ENCODE measurements at places on chromosomes 12 and 14.

- no peak for DNase-seq
Measured at GRCh38 chr14:77151918-77152588, 10.5 kb upstream of the ZDHHC22 start.

- no peak for DNase-seq
Measured at GRCh38 chr12:32558903-32559302, 120.2 kb upstream of the DNM1L start.

DNA sequence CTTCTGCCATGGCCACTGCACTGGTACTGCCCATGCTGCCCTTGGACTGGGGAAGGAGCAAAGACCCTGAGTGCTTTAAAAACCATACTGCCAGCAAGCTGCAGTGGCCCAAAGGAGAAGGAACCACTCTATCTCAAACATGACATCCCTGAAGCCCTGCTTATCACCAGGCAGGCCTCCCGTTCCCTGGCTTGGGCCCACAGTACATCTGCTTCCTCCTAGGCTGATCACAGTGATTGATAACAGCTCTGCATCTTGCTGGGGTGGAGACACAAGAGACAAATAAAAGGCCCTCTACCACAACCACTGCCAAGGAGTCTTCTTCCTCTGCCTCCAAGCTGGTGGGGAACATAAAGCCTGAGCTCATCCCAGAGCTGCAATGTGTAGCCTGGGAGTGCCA, 567.5 kb downstream of the TRHDE start:
- DNase-seq, result no peak

DNA sequence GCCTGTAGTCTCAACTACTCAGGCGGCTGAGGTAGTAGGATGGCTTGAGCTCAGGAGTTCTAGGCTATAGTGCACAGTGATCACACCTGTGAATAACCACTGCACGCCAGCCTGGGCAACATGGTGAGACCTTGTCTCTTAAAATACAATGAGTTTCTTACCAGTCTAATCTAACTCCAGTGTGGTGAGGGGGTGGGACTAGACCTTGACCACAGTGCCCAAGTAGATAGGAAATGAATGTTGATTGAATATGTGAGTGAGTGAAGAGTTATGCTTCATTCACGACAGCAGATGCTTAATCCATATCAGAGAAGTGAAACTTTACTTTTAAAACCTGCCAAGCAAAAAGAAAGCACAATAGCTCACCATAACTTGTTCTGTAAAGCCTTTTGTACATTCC, 11.2 kb upstream of the AK7 start:
- DNase-seq, result peak; percentile 21

DNA sequence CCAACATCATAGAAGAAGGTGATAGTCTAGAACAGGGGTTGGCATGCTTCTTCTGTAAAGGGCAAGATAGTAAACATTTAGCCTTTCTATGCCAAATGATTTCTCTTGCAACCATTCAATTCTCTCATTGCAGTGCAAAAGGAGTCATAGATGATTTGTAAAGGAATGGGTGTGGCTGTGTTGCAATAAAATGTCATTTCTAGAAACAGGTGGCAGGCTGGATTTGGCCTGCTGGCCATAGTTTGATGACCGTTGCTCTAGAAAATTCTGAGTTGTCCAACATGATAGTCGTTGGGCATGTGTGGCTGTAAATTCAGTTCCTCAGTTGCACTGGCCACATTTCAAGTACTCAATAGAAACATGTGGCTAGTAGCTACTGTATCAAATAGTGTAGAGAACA, 21.7 kb downstream of the SMCO2 start:
- DNase-seq, result no peak

DNA sequence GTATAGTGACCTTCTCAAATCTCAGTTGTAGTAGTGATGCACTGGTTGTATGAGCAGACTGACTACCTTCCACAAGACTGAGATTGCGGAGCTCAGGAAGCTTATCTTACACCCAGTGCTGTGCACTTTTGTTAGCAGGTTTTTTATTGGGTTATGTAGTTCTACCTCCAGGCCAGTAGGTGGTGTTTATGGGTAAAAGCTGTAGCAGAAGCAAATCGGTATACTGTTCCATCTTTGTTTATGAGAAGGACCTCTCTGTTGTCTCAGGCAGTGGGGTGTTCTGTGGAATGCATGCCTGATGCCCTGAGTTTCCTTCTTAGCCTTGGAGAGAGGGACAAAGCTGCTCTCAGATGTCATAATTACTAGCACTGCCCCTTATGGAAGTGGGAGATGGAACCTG, 217.8 kb downstream of the LRFN5 start:
- no peak for DNase-seq

DNA sequence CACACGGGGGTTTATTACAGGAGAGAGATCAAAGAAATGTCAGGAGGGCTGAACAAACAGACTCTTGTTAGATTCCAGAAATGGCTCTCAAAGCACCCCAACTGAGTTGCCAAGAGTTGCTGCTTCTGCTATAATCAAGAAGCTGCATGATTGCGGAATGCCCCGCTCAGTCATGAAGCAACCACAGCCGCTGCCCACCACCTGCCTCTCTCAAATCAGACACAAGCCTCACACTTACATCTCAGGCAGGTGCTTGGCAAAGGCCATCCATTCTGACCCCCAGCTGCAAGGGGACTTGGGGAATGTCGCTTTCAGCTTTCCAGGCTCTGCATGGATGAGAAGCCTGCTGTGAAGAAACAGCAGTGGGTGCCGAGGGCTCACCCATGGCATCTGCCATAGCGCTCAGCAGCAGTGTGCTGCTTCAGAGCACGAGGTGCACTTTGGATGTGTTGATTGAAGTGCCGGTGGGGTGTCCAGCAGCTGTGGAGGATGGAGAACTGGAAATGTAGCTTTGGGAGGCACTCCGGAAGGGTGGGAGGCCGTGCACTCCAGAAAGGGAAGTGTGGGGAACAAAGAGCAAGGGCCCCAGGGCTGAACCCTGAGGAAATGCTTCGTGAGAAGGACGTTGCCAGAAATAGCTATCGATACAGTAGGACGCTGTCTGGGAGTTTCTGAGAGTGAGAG, 37.7 kb downstream of the LRRC74A start:
- no peak for DNase-seq

DNA sequence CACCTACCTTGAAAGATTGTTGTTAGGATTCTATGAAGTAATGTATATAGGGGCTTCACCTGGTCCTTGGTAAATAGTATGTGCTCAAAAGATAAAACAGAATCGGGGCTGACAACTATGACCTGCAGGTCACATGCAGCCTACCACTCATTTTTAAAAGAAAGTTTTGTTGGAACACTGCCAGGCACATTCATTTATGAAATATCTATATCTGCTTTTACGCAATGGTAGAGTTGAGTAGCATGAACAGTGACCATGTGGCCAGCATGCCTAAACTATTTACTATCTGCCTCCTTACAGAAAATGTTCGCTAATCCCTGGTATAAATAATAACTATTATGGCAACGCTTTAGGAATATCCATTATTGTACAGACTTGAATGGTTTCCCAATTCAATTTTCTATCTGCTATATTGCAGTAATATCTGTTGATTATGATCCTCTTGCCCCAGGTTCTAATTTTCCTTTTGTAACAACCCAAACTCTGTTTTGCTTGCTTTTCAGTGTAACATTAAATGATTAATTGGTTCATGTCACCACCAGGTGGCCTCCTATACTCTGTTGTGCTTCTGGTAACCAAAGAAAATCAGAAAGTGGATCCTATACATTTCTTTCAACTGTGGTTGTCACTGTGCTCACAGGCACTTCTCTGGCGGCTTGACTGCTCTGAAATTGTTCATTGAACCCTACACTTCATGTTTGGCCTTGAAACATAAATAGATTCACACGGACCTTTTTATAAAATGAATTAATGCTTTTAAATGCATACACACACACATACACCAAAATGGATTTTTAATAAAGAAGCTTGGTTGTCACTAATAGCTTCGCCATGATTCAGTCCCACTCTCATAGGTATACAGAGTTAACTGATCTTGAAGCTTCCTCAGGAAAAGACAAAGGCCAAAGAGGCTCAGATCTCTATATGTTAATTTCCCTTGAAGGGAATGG, 227.7 kb upstream of the NPAS3 start:
- DNase-seq, result no peak

DNA sequence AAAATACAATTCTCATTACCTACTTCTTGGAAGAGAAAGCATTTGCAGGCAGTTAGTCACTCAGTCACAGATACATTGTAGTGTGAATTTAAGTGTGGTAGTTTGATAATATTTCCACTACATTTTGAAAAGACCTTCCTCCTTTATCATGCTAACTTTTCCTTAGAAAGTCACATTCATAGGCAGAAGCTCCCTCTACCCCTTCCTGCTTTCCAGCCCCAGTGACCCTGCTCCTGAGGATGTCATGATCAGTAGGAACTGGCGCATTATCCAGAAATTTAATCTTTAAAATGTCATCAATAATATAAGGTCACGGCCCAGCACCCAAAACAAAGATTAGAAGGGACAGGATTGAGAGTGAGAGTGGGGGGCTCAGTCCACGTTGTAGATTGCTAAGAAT, 707.4 kb upstream of the STXBP6 start:
- DNase-seq, result no peak

DNA sequence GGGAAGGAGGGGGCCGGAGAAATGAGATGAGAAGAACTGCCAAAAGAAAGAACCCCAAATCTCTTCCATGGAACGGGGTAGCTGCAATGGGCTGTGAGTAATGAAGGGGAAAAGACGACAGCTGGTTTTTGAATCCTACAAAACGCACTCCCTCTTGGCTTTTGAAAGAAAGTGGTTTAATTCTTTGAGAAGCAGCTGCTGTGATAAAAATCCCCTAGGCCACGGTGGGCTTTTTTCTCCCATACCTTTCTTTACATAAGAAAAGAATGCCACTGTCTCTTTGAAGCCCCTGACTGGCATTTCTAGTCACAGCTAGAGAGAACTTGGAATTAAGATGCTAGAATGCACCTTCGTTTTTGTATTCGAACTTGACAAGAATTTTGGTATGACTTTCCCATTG, 486.1 kb downstream of the GLT1D1 start:
- DNase-seq, result no peak

Measured in activated CD4-positive, alpha-beta memory T cell treated with anti-CD3 and anti-CD28 coated beads, Interleukin-2, amount 10 ng/mL, durations not matched to agents 7 days and 5 days (primary cell).